ENCODE measurements at places on chromosomes 12 and 14. TPM values are rescaled to one million over a fixed set of nuclear protein-coding genes. Genes with fewer than 3 reads are reported as not detected.

- H3K27ac ChIP-seq, result peak within 1 kb of the TSS; percentile 87
- peak within 1 kb of the TSS; percentile 99 for H3K4me3 ChIP-seq
- H3K4me1 ChIP-seq, result peaks cover 33% of the 10 kb centered on the region
- no peaks in the 10 kb centered on the region for H3K36me3 ChIP-seq
- H3K27me3 ChIP-seq, result no peaks in the 10 kb centered on the region
Measured at GRCh38 chr12:112381883-112382796, at the start of gene HECTD4. TSS of gene HECTD4 (minus strand) at chr12:112382431. CDS start at chr12:112382128, 303 bp downstream.

- H3K27ac ChIP-seq, result no peak overlapping the region
- no peaks in the 10 kb centered on the region for H3K27me3 ChIP-seq
Measured at GRCh38 chr12:68772714-68773113, 26.7 kb downstream of the SLC35E3 start.

DNA sequence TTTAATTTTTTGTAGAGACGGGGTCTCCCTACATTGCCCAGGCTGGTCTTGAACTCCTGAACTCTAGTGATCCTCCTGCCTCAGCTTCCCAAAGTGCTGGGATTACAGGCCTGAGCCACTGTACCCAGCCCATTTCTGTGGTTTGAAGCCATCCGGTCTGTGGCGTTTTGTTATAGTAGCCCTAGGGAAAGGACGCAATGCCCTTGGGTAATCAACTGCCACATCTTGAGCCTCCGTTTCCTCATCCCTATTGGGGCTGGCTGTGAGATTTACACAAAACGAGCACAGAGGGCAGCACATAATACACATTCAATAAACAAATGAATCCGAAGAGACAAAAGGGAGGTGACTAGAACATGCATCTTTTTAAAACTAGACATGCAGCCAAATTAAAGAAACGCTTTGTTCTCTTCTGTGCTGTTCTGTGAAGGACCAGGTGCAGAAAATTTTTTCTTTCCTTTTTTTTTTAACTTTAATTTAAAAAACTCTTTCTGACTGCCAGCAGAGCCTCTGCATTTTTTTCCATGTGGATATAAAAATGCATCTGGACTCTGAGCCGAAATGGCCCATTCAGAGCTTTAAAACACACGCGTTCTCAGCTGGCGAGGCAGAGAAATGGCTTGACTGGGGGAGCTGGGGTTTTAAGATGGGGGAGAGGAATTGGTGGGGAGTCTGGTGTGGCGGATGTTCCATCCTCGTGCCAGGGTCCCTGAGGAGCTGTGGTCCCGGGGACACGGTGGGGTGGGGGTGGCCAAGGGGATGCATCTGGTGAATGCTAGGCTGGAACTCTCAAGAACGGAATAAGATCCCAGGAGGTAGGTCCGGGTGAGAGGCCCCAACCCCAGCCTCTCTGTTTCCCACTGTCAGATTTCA is 119.0 kb downstream of the RBM19 start:
- no peaks in the 10 kb centered on the region for H3K27me3 ChIP-seq
- H3K4me3 ChIP-seq, result no peak overlapping the region
- peaks cover 13% of the 10 kb centered on the region for H3K36me3 ChIP-seq
- H3K4me1 ChIP-seq, result no peaks in the 10 kb centered on the region

DNA sequence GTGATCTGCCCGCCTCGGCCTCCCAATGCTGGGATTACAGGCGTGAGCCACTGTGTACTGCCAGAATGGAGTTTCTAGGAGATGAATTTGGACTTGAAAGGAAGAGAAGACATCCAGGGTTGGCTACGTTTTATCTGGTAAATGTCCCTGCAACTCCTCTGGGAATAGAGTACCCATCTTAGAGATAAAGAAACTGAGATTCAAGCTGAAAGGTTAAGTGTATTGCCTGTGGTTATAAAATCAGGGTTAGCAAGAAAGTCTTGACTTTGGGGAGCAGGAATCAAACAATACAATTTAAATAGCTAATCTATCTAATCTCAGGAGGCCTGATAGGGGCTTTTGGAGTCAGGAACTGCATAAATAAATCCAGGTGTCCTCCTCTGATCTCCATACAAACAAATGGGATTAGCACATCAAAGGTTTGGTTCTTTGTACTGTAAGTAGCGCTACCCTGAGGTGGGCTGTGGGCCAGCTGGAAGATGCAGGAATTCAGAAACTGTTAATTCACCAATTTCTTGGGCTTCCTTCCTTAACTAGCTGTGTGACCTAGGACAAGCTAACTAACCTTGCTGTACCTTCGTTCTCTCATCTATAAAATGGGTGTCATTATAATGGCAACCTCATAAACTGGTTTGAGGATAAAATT is 45.1 kb downstream of the TBX3 start:
- no peak for DNase-seq
- no peak overlapping the region for H3K4me3 ChIP-seq
- no peaks in the 10 kb centered on the region for H3K36me3 ChIP-seq
- no peak overlapping the region for H3K27ac ChIP-seq

GRCh38 chr14:51516706-51517395 is 134.9 kb upstream of the FRMD6 start:
- H3K36me3 ChIP-seq, result no peaks in the 10 kb centered on the region
- no peaks in the 10 kb centered on the region for H3K27me3 ChIP-seq
- no peaks in the 10 kb centered on the region for H3K4me1 ChIP-seq
- no peak overlapping the region for H3K27ac ChIP-seq

Gene SIX4
- 1.3 TPM for total RNA-seq

DNA sequence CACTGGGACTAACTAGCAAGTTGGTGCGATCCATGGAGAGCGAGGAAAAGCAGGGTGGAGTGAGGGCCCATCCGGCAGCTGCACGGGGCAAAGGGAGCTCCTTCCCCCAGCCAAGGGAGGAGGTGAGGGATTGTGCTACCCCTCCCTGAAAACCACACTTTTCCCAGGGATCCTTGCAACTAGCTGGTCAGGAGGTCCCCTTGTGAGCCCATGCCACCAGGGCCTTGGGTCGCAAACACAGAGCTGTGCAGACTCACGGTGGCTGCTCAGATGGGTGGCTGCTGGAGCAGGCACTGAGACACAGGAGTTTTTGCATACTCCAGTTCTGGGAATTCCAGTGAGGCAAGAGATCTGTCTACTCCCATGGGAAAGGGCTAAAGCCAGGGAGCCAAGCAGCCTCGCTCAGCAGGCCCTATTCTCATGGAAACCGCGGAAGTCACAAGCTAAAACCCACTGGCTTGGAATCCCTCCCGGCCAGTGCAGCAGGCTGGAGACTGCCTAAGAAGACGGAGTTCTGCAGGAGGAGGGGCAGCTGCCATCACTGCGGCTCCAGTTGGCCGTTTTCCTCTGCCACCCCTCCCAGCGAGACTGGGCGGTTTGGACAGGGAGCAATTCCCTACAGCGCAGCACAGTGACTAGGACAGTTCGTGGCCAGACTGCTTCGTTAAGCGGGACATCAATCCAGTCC is 10.9 kb upstream of the ZNF705A start:
- no peak overlapping the region for H3K4me3 ChIP-seq
- DNase-seq, result peak; percentile 43
- H3K27me3 ChIP-seq, result no peaks in the 10 kb centered on the region

DNA sequence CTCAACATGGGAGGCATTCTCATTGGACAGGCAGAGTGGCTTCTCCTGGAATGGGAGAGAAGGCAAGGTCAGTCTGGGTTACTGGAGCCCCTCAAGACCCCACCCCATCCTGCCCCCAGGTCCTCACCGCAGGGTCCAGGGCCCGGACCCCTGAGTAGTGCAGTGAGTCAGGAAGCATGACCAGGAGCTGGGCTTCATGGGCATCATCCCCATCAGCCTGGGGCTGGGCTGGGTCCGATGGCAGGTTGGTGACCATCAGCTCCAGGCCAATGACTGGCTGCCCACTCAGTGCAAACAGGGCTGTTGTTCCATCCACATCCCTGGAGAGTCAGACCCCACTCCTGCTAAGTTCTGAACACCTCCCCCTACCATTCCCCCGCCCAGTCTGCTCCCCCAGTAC is 13.1 kb downstream of the ITGA7 start:
- H3K4me3 ChIP-seq, result no peak overlapping the region
- H3K36me3 ChIP-seq, result no peaks in the 10 kb centered on the region
- H3K27me3 ChIP-seq, result no peaks in the 10 kb centered on the region
- no peak for DNase-seq

Gene CCDC197
- not detected for total RNA-seq

DNA sequence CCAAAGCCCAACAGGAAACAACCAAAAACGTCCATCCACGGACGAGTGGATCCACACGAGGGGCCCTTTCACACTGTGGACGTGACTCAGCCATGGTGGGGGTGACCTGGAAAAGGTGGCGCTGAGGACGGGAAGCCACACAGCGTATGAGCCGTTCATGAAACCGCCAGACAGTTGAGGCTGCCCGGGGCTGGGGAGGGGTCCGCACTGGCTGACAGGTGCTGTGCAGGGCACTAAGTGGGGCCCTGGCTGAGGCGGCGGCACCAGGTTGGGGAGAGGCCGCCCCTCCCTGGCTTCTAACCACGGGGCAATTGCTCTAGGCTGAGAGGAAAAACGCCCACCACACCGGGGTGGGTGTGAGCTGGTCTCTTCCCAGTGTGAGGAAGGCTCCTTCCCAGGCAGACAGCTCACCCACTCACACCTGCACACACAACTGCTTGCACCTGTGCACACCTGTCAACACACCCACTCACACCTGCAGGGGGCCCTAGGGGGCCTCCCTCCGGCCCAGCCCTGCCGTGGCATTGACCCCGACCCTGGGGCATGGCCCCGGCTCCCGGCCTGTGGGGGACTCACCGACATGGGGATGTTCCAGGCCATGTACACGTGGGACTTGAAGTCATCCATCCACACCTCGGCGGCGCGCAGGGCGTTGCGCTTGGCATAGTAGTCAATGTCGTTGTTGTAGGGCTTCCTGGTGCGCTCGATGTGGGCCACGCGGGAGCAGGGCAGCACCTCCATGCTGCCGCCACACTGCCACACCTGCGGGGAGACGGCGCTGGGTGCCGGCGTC is 58.9 kb downstream of the NOC4L start:
- DNase-seq, result no peak
- no peak overlapping the region for H3K27ac ChIP-seq
- H3K27me3 ChIP-seq, result peaks cover 14% of the 10 kb centered on the region
- peaks cover 4% of the 10 kb centered on the region for H3K4me1 ChIP-seq
- H3K4me3 ChIP-seq, result no peak overlapping the region
- H3K36me3 ChIP-seq, result no peaks in the 10 kb centered on the region

DNA sequence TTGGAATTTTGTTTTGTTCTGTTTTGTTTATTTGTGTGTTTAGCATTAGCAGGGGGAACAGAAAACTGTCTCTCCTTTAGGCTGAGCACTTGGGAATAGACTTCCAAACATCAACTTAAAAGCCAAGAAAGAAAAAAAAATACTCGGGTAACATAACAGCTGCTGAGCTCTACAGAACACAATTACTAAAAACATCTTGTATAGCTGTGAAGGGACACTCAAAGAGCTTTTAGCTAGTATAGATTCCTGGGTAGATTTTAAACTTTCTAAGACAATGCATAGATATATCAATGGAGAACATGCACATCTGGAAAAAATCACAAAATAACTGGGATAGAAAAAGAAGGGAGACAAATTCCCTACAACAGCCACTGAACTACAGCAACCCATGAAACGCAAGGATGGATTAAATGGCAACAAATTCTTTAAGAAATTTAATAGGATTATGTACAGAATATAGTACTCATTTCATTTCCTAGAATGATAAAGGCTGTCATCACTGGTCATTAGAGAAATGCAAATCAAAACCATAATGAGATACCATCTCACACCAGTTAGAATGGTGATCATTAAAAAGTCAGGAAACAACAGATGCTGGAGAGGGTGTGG is 174.3 kb upstream of the KRR1 start:
- no peaks in the 10 kb centered on the region for H3K36me3 ChIP-seq
- no peak for DNase-seq
- H3K4me3 ChIP-seq, result no peak overlapping the region
- H3K27me3 ChIP-seq, result no peaks in the 10 kb centered on the region
- no peaks in the 10 kb centered on the region for H3K4me1 ChIP-seq

DNA sequence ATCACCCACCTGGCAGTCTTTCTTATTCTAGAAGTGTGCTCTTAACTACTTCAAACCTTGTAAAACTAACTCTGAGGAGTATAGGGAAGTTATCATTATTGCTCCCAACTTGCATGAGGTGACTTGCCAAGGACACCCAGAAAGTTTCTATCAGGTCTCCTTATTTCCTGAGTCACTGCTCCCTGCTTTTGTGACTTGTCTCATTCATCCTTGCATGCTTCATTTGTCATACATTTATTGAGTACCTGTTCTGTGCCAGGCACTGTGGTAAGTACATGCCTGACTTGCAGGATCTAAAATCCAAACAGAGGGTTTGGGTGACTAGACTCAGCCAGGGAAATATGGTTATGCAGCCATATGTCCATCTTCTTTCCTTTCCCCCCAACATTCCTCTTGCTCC is 25.5 kb downstream of the CFAP251 start:
- no peak for DNase-seq
- no peaks in the 10 kb centered on the region for H3K36me3 ChIP-seq
- H3K4me3 ChIP-seq, result no peak overlapping the region
- H3K4me1 ChIP-seq, result no peaks in the 10 kb centered on the region
- H3K27me3 ChIP-seq, result no peaks in the 10 kb centered on the region

Gene KCNH3
- 2.4 TPM for total RNA-seq

DNA sequence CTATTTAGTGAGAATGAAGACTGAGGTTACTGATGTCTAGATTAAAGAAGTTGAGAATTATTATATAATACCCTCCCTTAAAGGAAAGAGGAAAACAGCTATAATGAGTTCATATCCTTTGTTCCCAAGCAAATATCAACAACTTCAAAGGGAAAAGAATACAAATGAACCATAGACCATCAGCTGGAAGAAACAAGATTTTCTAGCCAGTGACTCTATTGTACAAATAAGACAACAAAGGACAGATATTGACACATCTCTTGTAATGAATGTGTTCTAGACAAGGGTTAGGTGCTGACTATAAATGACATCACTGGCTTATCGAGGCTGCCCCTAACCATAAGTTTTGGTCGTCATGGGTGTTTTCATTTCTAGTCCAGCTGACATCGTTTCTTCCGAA is 48.2 kb downstream of the SLC38A4 start:
- H3K36me3 ChIP-seq, result no peaks in the 10 kb centered on the region
- H3K4me3 ChIP-seq, result no peak overlapping the region
- H3K27me3 ChIP-seq, result no peaks in the 10 kb centered on the region
- DNase-seq, result no peak
- no peaks in the 10 kb centered on the region for H3K4me1 ChIP-seq

Gene PTPRQ
- total RNA-seq, result 9.3 TPM

Gene LRTM2
- total RNA-seq, result not detected

Gene FBLN5
- 132 TPM for total RNA-seq

GRCh38 chr14:99548871-99549515 is 55.0 kb downstream of the CCDC85C start:
- peaks cover 15% of the 10 kb centered on the region for H3K4me1 ChIP-seq
- H3K27ac ChIP-seq, result no peak overlapping the region
- H3K27me3 ChIP-seq, result no peaks in the 10 kb centered on the region

DNA sequence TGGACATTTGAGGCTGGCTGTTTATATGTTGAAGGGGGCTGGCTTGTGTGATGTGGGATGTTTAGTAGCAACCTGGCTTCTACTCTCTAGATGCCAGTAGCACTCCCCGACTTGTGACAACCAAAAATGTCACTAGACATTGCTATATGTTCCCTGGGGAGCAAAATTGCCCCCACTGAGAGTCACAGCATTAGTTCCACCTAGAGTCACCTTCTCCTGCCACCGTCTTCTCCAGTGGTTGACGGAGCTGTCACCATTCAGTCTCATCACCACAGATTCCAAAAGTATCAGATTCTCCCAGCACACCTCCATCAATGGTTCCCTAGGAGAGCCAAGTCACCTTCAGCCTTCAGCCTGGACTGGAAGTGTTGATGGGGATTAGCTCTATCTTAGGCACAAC is 7.8 kb upstream of the KRT76 start:
- peaks cover 8% of the 10 kb centered on the region for H3K4me1 ChIP-seq
- H3K27ac ChIP-seq, result no peak overlapping the region
- DNase-seq, result no peak
- H3K27me3 ChIP-seq, result no peaks in the 10 kb centered on the region
- H3K4me3 ChIP-seq, result no peak overlapping the region

Gene PLCZ1
- not detected for total RNA-seq

- no peak overlapping the region for H3K27ac ChIP-seq
- no peaks in the 10 kb centered on the region for H3K36me3 ChIP-seq
- no peaks in the 10 kb centered on the region for H3K4me1 ChIP-seq
Measured at GRCh38 chr14:24894583-24895242, 155.2 kb downstream of the STXBP6 start.

Gene BRAP
- total RNA-seq, result 17.8 TPM
